ENCODE measurements at places on chromosomes 4 and X. TPM values are rescaled to one million over a fixed set of nuclear protein-coding genes. Genes with fewer than 3 reads are reported as not detected.

GYPB gene
- not detected for total RNA-seq

DNA sequence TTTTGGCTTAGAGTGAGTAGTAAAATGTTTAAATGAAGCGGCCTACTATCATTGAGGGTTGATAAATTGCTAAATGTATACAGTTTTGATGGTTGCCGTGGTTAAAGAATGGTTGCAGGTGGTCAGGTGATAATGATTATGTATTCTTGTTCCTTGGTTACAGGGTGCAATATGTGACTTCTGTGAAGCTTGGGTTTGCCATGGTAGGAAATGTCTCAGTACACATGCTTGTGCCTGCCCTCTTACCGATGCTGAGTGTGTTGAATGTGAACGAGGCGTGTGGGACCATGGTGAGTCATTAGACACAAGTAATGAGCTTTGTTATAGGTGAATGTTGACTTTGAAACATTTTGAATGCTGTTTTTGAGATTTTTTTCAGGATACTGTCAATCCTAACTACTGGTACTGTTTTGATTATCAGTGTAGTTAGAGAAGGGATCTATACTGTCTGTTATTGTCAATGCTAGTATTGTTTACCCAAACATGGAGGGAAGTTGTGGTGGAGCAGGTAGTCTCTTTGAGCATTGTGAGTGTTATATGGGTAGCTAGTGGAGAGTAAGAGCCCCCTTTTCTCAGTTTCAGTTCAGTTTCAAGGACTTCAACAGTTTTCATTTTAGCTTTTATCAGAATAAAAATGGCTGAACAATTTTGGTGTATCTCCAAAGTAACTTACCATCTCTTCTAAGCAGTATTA, 8.9 kb downstream of the ZNF330 start:
- no peak for DNase-seq

GRCh38 chrX:120309873-120310705, 1.2 kb downstream of the TMEM255A start:
- no peak for DNase-seq

GRCh38 chr4:75547647-75548387, 8.0 kb upstream of the ODAPH start:
- peak; percentile 12 for DNase-seq

UGT2B15 gene
- not detected for total RNA-seq

PDGFC gene
- total RNA-seq = 10.6 TPM

CABS1 gene
- total RNA-seq = not detected

NLRP2B gene
- not detected for total RNA-seq

PAK3 gene
- 1.2 TPM for total RNA-seq

CCNA2 gene
- 0.28 TPM for total RNA-seq

DNA sequence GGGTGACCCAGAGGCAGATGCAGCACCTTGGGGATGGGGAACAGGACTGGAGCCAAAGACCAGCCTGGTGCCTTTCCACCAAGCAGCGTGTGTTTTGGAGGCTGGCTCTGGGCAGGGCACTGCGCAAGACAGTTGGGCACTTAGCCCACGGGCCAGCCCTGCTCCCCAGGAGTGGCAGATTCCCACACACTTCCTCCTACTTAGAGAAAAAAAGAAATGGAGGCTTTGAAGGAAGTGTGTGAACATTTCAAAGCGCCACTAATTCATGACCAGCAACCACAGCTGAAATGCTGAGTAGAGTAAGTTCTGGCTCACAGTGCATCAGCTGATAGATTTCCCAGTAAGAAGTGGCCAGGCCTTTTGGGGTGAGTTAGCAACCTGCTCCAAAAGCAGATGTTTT, 54.9 kb upstream of the LGI2 start:
- no peak for DNase-seq

DNA sequence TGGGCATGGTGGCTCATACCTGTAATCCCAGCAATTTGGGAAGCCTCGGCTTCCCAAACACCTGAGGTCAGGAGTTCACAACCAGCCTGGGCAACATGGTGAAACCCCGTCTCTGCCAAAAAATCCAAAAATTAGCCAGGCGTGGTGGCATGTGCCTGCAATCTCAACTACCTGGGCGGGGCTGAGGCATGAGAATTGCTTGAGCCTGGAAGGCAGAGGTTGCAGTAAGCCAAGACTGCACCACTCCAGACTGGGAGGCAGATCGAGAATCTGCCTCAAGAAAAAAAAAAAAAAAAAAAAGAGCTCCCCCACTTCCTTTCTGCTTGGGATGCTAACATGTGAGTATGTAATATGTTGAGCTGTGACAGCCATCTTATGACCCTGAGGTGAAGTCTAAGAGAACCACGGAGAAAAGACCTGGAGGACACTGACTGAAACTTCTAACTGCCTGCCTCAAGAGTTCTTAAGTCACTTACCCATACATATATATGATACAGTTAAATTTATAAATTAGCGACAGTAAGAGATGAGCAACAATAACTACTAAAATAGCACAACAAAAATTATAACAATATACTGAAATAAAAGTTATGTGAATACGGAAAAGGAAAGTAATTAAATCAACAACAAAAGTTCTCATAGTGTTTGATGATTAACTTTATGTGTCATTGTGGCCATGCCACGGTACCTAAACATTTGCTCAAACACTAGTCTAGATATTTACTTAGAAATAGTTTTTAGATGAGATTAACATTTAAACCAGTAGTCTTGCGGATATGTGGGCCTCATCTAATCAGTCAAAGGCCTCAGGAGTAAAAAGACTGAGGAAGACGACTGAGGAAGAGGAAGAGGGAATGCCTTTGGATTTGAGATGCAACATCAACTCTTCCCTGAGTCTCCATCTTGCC, 178.3 kb downstream of the OPHN1 start:
- DNase-seq = no peak

GRCh38 chr4:130985371-130985770, 1889.4 kb downstream of the C4orf33 start:
- no peak for DNase-seq

DNA sequence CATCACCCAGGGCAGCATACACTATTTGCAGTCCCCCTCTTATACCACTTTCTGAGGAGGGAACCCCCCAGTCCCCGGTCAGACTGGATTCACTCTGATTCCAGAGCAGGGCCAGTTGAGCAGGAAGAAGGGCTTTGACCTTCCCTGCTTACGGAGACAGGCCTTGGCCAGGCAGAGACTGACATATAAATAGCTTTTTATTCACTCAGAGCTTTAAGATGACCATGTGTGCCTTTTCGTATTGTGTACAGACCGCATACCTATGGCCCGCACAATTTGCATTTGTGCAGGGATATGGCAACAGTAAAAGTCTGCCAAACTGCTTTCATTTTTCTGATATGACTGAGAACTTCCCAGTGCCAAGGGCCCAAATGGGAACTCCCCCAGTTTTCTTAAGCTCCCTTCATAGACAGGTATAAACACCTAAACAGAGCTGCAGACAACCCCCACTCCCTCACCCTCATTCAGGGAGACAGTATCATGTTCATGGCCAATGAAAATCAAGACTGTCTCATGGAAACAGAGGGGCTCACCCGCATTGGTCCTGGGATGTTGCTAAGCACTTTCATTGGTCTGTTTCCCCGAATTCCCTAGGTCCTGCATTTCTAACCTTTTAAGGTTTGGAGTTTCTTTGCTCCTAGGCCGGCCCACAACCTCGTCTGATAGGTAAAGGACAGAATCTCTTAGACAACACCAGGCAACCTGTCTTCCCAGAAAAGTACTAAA, 86.0 kb downstream of the RTL5 start:
- DNase-seq = no peak

DNA sequence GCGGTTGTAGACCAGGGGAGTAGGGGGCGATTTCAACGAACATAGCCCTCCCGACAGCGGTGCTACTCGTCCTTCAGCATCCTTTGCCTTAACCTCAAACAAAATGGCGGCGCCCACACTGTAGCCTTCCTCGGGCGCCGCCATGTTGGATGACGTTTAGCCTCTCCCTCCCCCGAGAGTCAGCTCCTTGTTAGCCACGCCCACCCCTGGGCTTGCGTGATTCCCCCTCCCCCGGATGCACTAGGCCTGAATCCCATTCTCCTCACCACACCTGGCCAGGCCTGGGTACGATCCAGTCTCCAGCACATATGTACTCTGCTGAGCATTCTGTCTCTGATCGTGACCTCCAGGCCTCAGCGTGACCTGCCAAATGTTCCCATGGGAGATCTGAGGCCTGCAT, 49.0 kb upstream of the ZNF157 start:
- peak; percentile 49 for DNase-seq

FDCSP gene
- not detected for total RNA-seq

- no peak for DNase-seq
These were observed 69.3 kb downstream of the MTMR1 start for GRCh38 chrX:150762258-150763165.

DDX53 gene
- total RNA-seq = not detected

- no peak for DNase-seq
These were observed 691.5 kb upstream of the POU3F4 start for GRCh38 chrX:82816562-82816961.

DNA sequence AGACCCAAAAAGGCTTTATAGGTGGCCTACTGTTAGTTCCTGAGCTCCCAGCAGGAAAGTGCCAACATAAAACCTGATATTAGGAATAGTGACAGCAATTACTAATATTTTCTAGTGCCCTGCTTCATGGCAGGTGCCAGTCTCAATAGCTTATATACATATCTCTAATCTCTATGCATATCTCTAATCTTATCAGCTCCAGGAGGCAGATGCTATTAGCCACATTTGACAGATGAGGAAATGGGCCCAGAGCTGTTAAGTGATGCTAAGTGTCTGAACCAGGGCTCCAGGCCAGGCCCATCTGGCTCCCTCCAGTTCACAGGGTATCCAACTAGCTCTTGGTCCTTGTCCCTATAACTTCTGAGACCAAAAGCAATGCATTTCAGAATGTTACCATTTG, 142.5 kb downstream of the CHIC2 start:
- DNase-seq = no peak

DNA sequence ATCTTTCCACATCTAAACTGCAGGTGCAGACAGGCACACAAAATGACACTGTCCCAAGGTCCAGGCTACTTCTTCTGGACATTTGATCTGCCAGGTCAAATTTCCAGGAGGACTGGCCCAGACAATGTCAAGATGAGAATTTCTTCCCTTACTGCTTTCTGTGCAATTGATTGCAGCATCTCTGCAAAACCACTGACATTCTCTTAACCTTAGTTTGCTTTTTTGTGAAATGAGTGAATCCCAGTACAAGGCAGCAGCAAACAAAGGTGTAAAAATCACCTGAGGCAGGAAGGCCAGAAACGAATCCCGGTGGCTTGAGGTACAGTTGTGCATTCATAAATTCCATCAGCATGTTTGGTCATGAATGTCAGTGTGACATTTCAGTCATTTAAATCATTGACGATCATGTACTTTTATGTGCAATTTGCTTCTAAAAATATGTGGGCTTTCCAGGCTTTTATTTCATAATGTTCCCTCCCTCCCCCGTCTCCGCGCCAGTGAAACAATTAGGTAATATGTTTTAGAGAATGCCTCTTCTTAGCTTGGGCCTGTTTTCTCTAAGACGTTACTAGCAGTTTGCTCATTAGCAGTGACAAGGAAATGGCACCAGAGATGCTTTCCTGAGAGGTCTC, 39.1 kb downstream of the NHS start:
- no peak for DNase-seq

- DNase-seq = no peak
These were observed 59.2 kb downstream of the NBDY start for GRCh38 chrX:56788229-56788628.

ZFP42 gene
- not detected for total RNA-seq

DNA sequence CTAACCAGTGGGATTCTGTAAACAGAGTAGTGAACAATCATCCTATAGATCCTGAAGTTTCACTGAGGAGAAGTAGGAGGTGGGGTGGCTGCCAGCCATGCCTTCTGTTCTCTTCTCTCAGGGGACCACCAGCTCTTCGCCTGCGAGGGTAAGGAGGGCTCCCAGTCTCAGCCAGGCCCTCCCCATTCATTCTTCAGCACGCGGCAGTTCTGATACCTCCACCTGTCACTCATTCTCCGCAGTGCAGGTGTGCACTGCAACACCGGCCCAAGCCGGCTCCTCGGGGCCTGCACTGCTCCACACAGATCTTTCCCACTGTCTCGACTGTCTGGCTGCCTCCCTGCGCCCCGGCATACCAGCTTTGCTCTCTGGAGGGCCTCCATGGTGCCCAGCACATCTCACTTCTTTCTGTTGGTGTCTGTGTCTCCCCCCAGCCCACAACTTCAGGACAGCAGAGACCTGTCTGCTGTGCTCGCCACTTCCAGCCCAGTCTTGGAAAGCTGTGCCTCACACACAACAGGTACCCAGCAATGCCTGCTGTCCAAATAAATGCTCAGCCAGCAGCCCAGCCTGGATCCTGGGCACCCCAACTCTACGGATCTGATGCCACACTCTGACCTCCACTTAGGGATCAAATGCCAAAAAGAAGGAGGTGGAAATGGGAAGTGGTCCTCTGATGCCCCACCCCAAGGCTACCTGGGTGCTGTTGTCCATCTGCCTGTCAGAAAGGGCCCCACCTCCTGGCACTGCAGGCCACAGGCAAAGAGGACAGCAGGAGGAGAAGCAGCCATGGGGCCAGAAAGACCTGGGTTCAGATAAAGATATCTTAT, 29.0 kb downstream of the ACOX3 start:
- DNase-seq = no peak

AR gene
- 23.7 TPM for total RNA-seq

SASH3 gene
- 0.94 TPM for total RNA-seq

Measured in heart right ventricle (tissue), 16 donors.